ENCODE measurements at places on chromosomes 4 and X. TPM values are rescaled to one million over a fixed set of nuclear protein-coding genes. Genes with fewer than 3 reads are reported as not detected.

GRCh38 chrX:135477576-135477975 is 42.9 kb upstream of the INTS6L start:
- H3K36me3 ChIP-seq, result no peaks in the 10 kb centered on the region
- peak; percentile 59 for DNase-seq
- H3K27ac ChIP-seq, result no peak overlapping the region
- H3K4me1 ChIP-seq, result no peaks in the 10 kb centered on the region

DNA sequence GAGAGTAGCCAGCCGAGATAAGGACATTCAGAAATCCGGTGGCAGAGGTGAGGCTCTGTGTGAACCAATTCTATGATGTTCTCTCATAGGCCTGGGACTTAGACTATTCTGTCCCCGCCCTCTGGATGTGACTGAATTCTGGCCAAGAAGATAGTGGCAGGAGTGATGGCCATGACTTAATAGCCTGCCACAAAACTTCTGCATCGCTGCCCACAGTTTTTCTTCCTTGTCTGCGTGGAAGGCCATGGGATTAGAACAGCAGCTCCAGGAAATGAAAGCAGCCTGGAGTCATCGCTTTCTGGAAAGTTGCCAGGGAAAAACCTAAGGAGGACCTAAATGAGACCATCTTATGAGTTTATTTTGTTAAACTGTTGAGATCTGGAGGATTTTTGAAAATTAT is 134.7 kb downstream of the F11 start:
- H3K27me3 ChIP-seq, result no peaks in the 10 kb centered on the region
- H3K36me3 ChIP-seq, result no peaks in the 10 kb centered on the region
- no peaks in the 10 kb centered on the region for H3K4me1 ChIP-seq
- H3K27ac ChIP-seq, result no peak overlapping the region

- no peaks in the 10 kb centered on the region for H3K4me1 ChIP-seq
- H3K27ac ChIP-seq, result no peak overlapping the region
- no peak overlapping the region for H3K4me3 ChIP-seq
- peaks cover 4% of the 10 kb centered on the region for H3K27me3 ChIP-seq
Observed at GRCh38 chr4:13710246-13710885, 82.8 kb upstream of the BOD1L1 start.

DNA sequence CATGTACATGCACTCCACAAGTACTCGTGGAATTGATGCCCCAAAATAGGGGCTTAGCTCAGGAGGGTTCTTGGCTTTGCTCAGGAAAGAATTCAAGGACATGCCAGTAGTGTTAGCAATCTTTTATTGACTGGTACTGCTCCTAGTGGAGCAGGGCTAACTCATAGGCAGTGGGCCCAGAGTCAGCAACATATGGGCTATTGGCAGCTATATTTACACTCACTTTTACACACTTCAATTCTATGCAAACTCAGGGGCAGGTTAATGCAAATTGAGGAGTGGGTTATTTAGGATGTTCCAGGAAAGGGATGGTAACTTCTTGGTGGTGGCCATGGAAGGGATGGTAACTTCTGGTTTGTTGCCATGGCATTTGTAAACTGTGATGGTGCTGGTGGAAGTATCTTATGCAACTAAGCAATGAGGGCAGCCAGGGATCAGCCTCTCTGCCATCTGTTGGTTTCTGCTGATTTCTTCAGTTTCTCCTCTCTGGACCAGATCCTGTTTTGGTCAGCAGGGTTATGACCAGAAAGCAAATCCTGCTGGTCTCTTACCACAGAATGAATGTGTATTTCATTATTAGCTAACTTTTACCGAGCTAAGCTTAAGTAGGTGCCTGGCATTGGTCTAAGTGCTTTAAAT is 69.2 kb upstream of the FAT1 start:
- H3K4me1 ChIP-seq, result no peaks in the 10 kb centered on the region
- no peaks in the 10 kb centered on the region for H3K36me3 ChIP-seq

DNA sequence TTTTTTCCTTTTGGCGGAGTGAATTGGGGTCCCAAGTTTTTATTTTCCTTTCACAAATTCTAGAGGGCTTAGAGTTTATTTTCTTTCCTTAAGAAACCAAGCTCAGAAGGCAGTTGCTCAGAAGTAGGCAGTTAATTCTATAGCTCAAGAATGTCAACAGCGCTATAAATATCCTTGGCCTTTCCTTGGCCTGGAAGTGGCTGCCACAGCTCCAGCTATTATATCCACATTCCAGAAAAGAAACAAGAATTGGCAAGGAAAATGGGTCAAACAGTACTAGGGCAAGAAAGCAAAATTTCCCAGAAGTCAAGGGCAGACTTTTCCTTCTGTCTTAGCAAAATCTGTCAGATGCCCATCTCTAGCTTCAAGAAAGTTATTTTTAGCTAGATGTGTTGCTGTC is 31.0 kb downstream of the SLC10A6 start:
- H3K27ac ChIP-seq, result no peak overlapping the region
- no peaks in the 10 kb centered on the region for H3K27me3 ChIP-seq
- DNase-seq, result no peak
- no peak overlapping the region for H3K4me3 ChIP-seq
- no peaks in the 10 kb centered on the region for H3K36me3 ChIP-seq

GRCh38 chr4:184282251-184282713 is 64.6 kb upstream of the ENPP6 start:
- peaks cover 7% of the 10 kb centered on the region for H3K36me3 ChIP-seq
- H3K27me3 ChIP-seq, result no peaks in the 10 kb centered on the region
- peaks cover 69% of the 10 kb centered on the region for H3K4me1 ChIP-seq
- H3K4me3 ChIP-seq, result peak overlapping the region; percentile 52
- H3K27ac ChIP-seq, result peak overlapping the region; percentile 96

DNA sequence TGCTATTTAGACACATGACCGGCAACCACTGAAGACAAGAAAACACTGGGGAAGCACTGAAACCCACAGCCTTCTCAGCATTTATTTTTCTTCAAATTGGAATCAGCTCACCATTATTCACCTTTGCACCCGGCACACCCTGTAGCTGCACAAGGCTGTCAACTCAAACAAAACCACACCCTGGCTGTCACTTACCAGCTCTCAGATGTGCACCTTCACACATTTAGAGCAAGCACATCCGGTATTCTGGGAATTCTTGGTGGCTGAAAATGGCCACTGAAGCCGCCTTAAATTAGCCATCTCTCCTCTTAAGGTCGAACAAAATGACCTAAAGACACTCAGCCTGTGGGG is 5.9 kb downstream of the ZFYVE28 start:
- H3K4me1 ChIP-seq, result peaks cover 58% of the 10 kb centered on the region
- H3K36me3 ChIP-seq, result no peaks in the 10 kb centered on the region
- peak overlapping the region; percentile 99 for H3K27ac ChIP-seq
- DNase-seq, result peak; percentile 92
- H3K4me3 ChIP-seq, result peak overlapping the region; percentile 56
- peaks cover 21% of the 10 kb centered on the region for H3K27me3 ChIP-seq

DNA sequence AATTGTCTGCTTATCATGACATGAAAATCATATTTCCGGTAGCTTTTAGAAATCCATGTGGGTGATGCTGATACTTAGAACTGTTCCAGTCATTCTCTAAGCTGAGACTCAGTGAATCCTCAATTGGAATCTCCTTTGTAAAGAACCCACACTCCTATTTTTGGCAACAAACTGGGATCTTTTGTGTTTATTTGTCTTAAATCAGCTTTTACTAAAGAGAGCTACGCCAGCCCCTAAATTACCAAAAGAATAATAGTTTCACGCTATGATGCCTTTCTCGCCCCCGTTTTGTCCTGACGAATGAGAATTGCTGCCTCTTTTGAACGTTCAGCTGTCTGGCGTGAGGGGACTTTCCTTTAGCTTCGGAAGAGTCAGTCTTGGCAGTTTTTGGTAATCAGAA is 195.9 kb downstream of the SHOX start:
- H3K4me3 ChIP-seq, result no peak overlapping the region
- H3K36me3 ChIP-seq, result no peaks in the 10 kb centered on the region
- H3K27ac ChIP-seq, result no peak overlapping the region
- DNase-seq, result no peak
- H3K4me1 ChIP-seq, result no peaks in the 10 kb centered on the region

GRCh38 chr4:122700178-122700725 is 32.3 kb upstream of the BBS12 start:
- no peak overlapping the region for H3K4me3 ChIP-seq
- H3K36me3 ChIP-seq, result no peaks in the 10 kb centered on the region
- H3K4me1 ChIP-seq, result peaks cover 14% of the 10 kb centered on the region
- DNase-seq, result no peak
- peaks cover 27% of the 10 kb centered on the region for H3K27me3 ChIP-seq
- H3K27ac ChIP-seq, result no peak overlapping the region

DNA sequence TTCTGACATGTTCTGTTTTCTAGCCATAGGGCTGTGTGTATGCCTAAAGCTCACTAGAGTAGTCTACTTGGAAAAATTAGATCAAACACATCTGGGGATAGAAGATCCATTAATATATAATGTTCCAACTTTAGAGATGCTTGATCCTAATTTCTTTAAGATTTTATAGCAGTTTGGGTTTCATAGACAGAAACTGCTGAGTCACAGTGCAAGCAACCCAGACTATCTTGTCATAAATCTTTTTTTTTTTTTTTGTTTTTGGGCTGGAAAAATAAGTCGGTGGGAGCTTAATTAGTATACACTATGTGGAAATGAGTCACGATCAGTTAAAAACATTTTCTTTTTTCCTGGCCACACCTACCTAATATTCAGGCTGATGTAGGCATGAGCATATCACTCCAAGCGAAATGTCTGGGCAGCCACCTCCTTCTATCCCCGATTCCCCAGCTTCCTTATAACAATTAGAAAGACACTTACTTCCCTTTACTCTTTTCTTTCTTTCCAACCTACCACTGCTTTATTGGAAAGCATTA is 58.2 kb upstream of the CASK start:
- peaks cover 6% of the 10 kb centered on the region for H3K4me1 ChIP-seq
- no peaks in the 10 kb centered on the region for H3K27me3 ChIP-seq
- H3K36me3 ChIP-seq, result no peaks in the 10 kb centered on the region
- no peak overlapping the region for H3K4me3 ChIP-seq

DNA sequence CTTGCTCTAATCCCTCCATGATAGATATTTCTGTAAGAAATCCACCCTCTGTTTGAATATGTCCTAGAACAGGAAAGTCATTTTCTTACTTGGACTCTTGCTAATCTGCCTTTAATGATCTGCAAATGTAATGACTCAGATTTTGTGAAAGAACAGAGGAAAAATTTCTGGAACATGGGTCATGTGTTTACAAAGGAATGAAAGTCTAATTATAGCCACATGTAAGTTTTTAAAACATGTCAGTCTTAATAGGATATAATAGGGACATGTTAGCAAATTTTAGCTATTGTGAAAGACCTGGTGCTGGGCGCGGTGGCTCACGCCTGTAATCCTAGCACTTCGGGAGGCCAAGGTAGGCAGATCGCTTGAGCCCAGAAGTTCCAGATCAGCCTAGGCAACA is 47.6 kb downstream of the GRK4 start:
- peaks cover 8% of the 10 kb centered on the region for H3K4me1 ChIP-seq
- DNase-seq, result no peak
- no peak overlapping the region for H3K4me3 ChIP-seq
- no peaks in the 10 kb centered on the region for H3K36me3 ChIP-seq

DNA sequence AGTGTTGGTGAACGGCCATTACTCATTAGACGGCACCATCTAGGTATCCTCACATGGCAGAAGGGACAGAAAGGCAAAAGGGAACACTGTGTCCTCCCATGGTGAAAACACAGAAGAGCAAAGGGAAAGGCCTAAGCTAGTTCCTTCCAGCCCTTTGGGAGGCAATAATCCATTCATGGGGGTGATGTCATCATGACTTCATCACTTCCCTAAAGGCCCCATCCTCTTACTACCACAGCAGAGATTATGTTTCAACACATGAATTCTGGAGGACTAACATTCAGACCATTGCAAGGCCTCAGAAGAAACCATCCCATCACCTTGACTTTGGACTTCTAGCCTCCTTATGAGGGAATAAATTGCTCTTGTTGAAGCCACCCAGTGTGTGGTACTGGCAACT is 238.2 kb downstream of the MGST2 start:
- peaks cover 1% of the 10 kb centered on the region for H3K36me3 ChIP-seq
- no peak for DNase-seq
- no peak overlapping the region for H3K4me3 ChIP-seq
- H3K4me1 ChIP-seq, result peaks cover 8% of the 10 kb centered on the region
- H3K27ac ChIP-seq, result no peak overlapping the region

DNA sequence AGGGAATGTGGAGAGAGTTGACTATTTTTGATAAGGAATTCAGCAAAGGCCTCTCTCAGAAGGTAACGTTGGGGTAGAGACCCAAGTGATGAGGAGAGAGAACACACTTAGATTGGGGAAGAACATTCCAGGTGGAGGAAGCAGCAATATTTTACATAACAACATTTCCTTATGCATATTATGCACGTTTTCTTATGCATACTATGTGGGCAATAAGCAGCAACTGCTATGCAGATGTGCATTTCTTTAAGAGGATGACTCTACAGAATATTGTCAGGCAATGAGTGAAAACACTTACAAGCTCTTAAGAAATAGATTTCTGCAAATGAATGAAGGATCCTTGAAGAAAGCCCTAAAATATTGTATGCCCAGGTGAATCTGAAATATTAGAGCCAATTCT is 91.1 kb downstream of the TMEM47 start:
- H3K4me3 ChIP-seq, result no peak overlapping the region
- no peak overlapping the region for H3K27ac ChIP-seq
- H3K4me1 ChIP-seq, result no peaks in the 10 kb centered on the region
- no peaks in the 10 kb centered on the region for H3K36me3 ChIP-seq

DNA sequence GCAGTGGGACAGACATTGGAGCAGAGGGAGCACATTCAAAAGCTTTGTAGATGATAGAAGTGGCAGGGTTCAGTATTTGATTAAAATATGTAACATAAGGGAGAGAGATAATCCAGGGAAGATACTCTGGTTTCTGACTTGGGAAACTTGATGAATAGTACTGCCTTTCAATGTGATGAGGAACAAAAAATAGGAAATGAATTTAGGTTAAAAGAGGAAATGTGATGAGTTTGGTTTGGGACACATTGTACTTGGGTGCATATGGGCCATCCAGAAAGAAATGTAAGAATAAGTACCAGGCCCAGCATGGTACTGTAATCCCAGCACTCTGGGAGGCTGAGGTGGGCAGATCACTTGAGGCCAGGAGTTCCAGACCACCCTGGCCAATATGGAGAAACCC is 20.9 kb upstream of the NDNF start:
- H3K27ac ChIP-seq, result no peak overlapping the region
- no peaks in the 10 kb centered on the region for H3K27me3 ChIP-seq
- H3K36me3 ChIP-seq, result no peaks in the 10 kb centered on the region
- no peak for DNase-seq

- no peak overlapping the region for H3K4me3 ChIP-seq
- no peak for DNase-seq
Observed at GRCh38 chrX:24145303-24146186, 4.0 kb upstream of the ZFX start.

- no peaks in the 10 kb centered on the region for H3K4me1 ChIP-seq
- H3K27ac ChIP-seq, result no peak overlapping the region
- DNase-seq, result no peak
- peaks cover 3% of the 10 kb centered on the region for H3K27me3 ChIP-seq
- H3K36me3 ChIP-seq, result no peaks in the 10 kb centered on the region
- H3K4me3 ChIP-seq, result no peak overlapping the region
Observed at GRCh38 chr4:7327341-7327885, 107.3 kb downstream of the PSAPL1 start.

The SHROOM2 gene
- total RNA-seq, result not detected

The SLC9B1 gene
- 2.4 TPM for total RNA-seq

The VCX gene
- not detected for total RNA-seq

Data from activated CD8-positive, alpha-beta T cell treated with anti-CD3 and anti-CD28 coated beads for 36 hours (primary cell).